Stimulated activated CD4-positive, alpha-beta T cell treated with anti-CD3 and anti-CD28 coated beads, Interleukin-1b, Interleukin-23, amount 100 ng/mL, for 1 hour (primary cell): ENCODE measurements at places on chromosomes 2 and 18.

DNA sequence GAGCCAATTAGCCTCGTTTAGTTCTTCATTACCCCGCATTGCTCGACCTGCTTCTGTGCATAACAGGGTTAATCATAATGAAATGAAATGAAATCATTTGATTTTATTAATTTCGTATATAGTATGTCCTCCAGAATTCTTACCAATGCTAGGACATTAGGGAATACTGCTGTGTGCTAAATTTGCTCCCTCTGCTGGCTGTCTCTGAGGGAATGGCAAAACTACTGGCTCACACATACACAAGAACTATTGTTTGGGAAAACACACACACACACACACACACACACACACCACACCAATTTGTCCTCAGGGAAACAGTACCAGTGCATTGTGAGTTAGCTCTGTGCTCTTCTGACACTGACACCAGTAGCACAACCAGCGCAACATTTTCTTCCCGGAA lies 273.3 kb upstream of the TCF4 start:
- no peak for DNase-seq

DNA sequence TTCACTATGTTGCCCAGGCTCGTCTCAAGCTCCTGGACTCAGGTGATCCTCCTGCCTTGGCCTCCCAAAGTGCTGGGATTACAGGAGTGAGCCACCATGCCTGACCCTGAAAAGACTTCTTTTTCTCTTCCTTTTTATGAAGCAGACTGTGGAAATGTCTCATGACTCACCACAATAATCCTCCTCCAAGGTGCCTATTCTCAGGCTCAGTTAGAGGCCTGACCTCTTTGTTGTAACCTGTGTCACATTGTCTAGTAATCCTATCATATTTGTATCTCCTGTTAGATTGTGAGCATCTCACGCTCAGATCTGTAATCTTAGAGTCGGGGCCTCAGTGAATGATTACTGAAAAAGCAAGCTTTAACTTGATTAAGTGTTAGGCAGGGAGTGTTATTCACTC lies 18.3 kb upstream of the TAF4B start:
- DNase-seq, result no peak

- DNase-seq, result no peak
Measured at GRCh38 chr2:32810909-32811495, 135.8 kb upstream of the LTBP1 start.

- no peak for DNase-seq
Measured at GRCh38 chr2:200786423-200786822, 25.3 kb upstream of the BZW1 start.

DNA sequence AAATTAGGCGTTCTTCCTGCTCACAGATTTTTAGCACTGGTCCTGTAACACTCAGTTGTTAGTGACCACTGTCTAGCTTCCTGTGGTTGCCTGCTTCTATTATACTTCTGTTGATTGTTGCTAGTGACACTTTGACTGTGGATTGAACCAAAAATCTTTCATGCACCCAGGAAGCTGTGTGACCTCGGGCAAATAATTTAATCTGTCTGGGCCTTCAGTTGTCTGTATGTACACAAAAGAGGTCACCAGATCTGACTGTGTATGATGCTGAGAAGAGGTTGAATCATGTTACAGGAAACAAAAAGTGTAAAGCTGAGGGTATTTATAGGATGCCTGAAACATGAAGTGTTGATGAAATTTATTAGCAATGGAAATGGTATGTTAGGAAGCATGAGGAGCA lies 12.7 kb downstream of the ICOS start:
- no peak for DNase-seq

GRCh38 chr2:21301871-21302455 lies 178.2 kb downstream of the TDRD15 start:
- no peak for DNase-seq

GRCh38 chr2:120005834-120006521 lies 6.9 kb upstream of the EPB41L5 start:
- DNase-seq, result no peak

DNA sequence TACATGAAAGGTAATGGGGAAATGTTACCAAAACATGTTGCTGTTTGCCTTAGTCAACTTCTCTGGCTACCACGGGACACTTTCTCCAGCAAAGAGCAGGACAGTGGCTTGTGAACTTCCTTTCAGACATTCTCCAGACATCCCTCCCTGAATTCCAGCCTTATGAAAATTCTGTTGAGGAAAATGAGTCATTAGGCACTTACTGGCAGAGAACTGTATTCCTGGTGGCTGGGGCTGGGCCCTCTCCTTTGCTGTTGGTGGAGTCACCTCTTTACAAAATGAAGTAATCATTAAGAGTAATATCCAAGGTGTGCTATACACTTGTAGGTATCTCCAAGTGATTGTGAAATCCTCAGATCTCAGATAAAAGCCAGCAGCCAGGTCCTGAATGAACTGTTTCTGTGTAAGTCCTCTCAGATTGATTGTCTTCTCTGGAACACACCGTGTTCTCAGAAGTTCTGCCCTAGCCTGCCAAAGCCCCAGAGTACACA lies 1.3 kb upstream of the FAP start:
- no peak for DNase-seq

GRCh38 chr2:2044269-2045057 lies 286.6 kb downstream of the MYT1L start:
- DNase-seq, result no peak

DNA sequence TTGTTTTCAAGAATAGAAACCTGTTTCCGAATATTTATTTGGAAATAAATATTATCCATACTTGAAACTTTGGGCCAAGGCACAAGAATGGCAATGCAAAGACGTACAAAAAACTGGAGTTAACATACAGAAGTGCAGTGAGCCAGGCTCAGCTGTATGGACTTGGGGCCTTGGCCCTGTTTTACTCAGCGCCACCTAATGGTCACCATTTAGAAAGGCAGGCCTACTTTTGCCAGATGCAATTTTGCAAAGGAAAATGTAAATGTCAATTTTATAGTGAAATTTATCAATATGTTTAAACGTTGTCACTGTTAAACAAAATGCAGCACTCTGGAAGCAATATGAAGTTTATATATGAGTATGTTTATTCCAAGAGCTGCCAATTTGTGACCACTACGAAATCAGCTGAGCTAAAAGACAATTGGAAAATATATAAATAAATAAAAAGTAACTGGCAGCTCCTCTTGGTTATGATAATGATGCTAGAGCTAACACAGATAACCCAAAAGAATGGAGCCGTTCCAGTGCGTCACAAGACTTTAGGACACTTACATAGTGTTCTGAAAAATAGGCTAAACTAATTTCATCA lies 155.0 kb downstream of the ARHGAP15 start:
- DNase-seq, result no peak

GRCh38 chr2:76977846-76978727 lies 544.1 kb downstream of the LRRTM4 start:
- DNase-seq, result no peak

DNA sequence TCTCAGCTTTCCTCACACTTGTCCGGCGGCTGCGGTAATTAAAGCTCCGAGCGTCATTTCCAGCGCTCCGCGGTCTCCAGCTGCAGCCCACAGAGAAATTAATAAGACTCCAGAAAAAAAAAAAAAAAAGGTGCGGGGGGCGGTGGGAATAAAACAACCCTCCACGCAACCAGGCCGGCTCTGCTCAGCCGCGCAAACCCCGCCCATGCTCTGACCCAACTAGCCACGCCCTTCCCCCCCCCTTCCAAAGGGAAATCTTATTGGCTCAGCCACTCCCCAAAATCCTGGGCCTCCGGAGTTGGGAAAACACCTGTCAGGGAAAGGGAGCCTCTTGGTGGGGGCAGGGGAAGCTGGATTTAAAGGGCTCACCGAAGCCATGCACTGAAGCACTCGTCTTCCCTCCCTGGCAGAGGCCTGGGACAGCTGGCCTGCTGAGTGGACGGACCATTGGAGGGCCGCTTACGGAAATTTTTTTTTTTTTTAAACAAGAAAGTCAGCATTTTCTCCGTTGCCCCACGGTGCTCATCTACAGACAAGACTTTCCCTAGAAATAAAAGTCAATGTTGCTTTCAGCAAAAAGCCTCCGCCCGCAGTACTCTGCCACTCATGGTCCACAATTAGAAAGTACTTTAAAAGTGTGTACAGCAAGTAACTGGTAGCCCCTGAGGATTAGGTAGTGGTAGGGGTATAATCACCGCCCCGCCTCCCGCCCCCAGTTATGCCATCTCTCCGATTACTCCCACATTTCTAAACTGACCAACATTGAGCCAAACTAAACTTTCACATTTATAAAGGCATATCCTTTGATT lies 674 bp upstream of the ERBB4 start:
- DNase-seq, result no peak

GRCh38 chr18:9436206-9436929 lies 38.9 kb upstream of the RALBP1 start:
- DNase-seq, result no peak

DNA sequence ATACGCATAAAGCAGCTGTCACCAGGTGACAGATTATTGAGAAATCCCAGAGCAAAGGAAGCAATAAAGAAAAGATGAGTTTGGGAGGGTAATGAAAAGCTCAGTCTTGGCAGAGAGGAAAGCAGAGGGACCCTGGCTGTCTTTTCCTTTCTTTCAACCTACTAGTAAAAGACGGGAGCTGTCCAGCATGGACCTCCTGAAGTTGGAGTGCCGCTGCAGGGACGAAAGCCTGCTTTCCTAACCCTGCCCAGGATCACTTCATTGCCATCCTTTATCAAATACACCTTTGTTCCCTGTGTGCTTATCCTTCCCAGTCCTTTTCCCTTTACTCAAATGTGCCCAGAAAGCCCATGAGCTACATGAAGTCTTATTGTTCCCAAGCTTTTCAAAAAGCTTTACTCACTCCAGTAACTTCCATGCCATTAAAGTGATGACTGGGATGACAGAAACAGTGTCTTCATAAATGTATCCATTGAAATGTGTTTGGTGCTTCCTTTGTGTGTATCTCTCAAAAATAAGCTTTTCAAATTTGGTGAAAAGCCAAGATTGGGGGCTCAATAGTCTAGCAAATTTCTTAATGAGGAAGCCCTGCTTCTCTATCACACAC lies 3.7 kb upstream of the SPR start:
- no peak for DNase-seq

- no peak for DNase-seq
Measured at GRCh38 chr2:217739741-217740140, 263.1 kb downstream of the TNS1 start.

DNA sequence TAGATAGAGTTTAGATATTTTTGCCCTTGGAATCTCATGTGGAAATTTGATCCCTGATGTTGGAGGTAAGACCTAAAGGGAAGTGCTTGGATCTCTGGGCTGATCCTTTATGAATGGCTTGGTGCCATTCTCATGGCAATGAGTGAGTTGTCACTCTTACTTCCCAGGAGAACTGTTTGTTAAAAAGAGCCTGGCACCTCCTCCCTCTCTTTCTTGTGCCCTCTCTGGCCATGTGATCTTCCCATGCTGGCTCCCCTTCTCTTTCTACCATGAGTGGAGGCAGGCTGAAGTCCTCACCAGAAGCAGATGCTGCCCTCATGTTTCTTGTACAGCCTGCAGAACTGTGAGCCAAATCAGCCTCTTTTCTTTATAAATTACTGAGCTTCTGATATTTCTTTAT lies 276.9 kb downstream of the ZNF804A start:
- DNase-seq, result no peak

DNA sequence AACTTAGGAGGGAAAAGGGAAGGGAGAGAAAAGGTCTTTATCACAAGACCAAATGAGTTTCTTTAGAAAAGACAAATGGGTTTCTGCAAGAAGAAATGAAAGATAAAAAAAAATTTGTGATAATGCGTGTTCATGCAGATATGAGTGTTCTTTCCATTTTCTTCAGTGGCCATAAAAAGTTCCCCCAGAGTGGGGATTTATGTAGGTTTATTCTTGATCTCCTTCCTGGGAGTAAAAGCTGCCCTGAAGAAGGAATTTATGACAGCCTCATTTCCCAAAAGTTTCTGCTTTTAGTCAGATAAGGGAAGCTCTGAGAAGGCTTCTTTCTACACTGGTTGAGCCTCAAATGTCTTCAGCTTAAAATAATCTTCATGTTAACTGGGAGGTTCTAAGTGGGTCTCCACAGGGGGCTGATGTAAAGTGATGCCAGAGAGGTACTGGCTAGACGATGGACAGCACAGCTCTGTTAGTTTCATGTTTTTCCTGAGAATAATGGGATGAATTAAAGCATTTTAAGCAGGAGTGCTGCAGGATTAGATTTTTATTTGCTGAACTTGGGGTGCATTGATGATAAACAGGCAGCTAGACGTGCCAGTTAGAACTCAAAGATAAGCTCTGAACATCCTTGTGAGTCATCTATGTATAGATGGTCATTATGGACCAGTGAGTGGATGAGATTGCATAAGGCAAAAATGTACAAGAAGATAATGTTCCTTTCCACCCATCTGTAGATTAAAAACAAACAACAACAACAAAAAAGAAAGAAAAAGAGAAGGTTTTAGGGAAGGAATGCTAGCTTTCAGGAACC lies 99.4 kb upstream of the MSH2 start:
- DNase-seq, result no peak

DNA sequence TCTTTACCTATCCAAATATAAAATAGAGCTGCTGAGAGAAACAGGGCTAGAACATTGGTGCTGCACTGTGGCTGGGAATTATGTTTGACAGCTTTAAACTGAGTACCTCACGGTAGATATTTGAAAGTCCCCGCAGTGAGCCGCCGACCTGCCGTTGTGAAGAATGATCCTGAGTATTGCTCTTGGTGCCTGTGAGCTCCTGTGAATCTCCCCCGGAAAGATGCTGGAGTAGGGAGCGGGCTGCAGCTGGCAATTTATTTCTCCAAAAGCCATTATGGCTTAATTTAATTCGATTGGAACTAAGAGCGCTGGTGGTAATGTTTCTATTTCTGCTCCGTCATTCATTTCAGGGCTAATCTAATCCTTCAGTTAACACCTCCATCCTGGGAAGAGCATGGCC lies 129.4 kb upstream of the TPO start:
- DNase-seq, result no peak

DNA sequence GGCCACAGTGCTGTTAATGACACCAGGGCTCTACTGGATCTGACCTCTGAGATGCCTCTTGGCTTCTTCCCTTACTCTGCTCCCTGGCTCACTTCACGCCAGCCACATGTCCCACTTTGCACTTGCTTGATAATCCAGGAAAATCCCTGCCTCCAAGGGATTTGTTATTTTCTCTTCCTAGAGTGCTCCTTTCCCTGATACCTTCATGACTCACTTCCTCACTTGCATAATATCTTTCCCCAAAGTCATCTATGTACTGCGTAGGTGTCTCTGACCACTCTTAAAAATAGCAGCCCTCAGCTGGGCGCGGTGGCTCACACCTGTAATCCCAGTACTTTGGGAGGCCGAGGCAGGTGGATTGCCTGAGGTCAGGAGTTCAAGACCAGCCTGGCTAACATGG lies 572.3 kb downstream of the PLCL1 start:
- no peak for DNase-seq

DNA sequence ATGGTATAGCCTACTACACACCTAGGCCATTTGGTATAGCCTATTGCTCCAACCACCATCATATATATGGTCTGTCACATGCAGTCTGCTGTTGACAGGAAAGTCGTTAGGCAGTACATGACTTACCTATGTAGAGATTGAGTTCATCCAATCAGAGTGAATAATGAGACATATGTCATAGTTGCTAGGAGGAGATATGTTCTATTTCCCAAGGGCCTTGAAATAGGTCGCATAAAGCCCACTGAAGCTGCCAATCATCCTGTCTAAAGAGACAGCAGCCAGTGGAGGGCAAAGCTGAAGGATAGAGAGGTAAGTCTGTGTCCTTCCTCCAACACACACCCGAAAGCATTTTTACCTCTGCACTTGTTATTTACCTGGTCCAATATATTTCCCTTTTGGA lies 263.4 kb downstream of the PTPRM start:
- DNase-seq, result no peak
